NCI-H460 (cell line): ENCODE measurements at places on chromosomes 6 and 20. TPM values are rescaled to one million over a fixed set of nuclear protein-coding genes. Genes with fewer than 3 reads are reported as not detected.

DNA sequence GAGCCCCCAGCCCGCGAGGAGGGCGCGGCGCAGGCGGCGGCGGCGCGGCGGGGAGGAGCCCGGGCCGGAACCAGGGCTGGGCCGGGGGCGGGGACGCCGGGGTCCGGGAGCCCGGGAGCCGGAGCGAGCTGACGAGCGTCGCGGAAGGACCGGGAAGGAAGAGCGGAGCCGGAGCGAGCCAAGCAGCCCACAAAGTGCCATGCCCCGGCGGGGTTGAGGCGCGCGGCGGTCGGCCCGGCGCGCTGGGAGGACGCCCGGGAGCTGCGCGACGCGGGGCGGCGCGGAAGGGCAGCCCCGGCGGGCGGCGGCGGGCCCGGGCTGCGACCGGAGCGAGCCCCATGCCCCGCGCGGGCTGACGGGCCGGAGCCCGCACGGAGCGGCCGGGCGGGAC is 289 bp downstream of the FOXP4 start:
- no peak for DNase-seq

DNA sequence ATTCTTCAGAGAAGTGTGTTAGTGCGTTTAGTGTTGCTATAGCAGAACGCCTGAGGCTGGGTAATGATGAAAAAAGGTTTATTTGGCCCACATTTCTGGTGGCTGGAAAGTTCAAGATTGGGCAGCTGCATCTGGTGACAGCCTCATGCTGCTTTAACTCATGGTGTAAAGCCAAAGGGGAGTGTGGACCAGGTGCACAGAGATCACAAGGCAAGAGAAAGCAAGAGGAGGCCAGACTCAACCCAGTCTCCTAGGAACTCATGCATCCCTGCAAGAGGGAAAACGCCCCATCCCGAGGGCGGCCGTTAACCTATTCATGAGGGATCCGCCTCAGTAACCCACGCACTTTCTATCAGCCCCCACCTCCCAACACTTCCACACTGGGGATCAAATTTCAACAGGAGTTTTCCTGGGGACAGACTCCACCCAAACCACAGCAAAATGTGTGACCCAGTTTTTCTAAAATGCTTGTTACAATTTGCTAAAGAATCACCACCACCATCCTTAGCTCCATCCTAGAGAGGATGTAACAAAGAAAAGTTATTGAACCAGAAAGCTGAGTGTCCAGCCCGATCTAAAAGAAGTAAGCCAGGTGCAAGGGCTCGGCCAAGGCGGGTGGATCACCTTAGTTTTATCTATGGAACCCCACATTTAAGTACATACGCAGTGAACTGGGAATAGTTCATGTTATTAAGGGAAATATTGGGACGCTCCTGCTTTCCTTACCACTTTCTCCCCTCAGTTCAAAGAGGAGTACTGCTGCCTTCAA is 164.8 kb downstream of the QKI start:
- DNase-seq: no peak

DNA sequence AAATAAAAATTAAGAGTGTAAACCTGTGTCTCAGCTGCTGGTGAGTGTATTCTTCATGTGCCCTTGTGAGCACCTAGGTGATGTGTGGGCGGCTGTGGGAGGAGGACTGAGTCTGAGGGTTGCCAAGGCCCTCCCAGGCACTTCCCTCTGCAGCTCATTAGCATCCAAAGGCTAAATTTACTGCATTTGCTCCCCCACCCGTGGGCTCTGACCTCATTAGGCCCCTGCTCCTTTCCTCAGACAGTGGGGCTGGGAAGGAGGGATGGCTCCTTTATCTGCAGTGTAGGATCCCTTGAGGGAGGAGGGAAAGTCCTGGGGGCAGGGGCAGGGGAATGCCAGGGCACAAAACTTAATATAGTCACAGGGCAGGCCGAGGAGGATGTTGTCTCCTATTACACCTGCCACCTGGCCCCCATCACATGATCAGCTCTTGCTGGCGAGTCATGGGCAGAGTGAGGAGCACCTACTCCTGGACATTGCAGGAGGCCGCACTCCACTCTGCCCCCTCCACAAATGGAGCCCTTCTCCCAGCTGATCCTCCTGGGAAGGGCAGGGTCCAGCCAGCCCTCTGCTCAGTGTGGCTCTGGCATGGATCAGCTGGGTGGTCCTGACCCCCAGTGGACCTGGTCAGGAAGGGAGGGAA is 133.2 kb downstream of the MRPL14 start:
- DNase-seq: no peak

IL17A gene
- not detected in 2 replicates for total RNA-seq

- DNase-seq: no peak
These were observed 106.3 kb downstream of the RNF144B start for GRCh38 chr6:18493382-18493891.

- no peak for DNase-seq
These were observed 13.9 kb downstream of the KCNK15 start for GRCh38 chr20:44759595-44759994.

GRCh38 chr20:59151820-59152219 is 11.8 kb upstream of the ZNF831 start:
- DNase-seq: no peak

DNA sequence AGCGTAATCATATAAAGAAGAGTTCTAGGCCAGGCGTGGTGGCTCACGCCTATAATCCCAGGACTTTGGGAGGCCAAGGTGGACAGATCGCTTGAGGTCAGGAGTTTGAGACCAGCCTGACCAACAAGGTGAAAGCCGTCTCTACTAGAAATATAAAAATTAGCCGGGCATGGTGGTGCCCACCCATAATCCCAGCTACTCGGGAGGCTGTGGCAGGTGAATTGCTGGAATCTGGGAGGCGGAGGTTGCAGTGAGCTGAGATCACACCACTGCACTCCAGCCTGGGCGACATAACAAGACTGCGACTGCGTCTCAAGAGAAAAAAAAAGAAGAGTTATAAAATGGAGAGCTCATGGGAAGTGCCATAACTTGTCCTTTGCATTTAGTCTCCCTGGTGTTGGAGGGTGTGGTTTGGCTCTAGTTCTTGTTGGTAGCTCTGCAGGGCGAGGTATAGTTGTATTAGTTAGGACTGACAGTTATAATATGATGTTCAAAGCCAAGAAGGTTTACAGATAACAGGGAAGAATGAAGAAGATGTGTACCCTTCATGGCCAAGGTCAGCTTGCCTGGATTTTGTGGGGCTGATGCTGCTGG is 54.8 kb downstream of the UTRN start:
- no peak for DNase-seq

- DNase-seq: no peak
These were observed 74.6 kb upstream of the NAA20 start for GRCh38 chr20:19942611-19943010.

DNA sequence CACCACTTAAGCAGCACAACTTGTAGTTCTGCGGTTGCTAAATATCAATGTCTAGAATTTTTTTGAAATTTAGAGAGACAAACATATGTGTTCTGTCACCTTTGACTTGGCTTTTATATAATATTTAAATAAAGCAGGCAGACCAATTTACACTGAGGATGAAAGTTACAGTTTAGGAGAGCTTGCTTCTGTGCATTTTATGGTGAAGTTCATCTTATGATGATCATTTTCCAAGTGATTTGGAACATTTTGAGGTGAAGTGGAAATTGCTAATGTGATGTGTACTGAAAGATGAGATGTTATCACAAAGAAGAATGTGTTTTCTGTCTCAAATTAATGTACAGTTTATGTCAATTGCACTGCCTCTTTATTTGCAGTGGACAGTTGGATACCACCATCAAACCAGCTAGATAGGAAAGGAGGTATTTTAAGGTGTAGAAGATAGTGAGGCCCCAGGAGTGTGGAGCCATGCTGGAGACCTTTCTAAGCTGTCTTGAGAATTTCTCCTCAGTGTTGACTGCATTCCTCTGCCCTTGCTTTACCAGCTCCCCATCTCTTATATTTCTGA is 461.9 kb downstream of the UTRN start:
- no peak for DNase-seq

DNA sequence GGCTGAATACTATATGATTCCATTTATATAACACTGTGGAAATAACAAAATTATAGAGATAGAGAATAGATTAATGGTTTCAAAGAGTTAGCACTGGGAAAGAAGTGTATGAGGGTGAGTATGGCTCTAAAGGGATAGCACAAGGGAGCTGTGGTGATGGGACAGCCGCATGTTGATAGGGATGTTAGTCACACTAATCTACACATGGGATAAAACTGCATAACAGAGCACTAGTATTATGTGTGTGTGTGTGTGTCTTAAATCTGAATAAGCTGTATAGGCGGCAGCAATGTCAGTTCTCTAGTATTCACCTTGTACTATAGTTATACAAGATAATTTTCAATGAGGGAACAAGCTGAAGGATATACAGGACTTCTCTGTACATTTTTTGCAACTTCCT is 5.8 kb downstream of the CGA start:
- no peak for DNase-seq

SYNDIG1 gene
- total RNA-seq: not detected in 2 replicates

CHRNA4 gene
- 0.84 TPM in 1 of 2 replicates, not detected in the other for total RNA-seq
